ENCODE measurements at places on chromosomes 2 and 18.
A peak's percentile ranks its signal among the peaks of the same experiment; 100 is the strongest.

- no peak for DNase-seq
- no peaks in the 10 kb centered on the region for H3K27me3 ChIP-seq
- H3K4me3 ChIP-seq = no peak overlapping the region
- no peak overlapping the region for H3K27ac ChIP-seq
- no peaks in the 10 kb centered on the region for H3K36me3 ChIP-seq
- H3K4me1 ChIP-seq = no peaks in the 10 kb centered on the region
Measured at GRCh38 chr2:60414495-60415138, 138.8 kb downstream of the BCL11A start.

- peak overlapping the region; percentile 98 for H3K27ac ChIP-seq
- peak; percentile 68 for DNase-seq
- H3K4me1 ChIP-seq = peaks cover 60% of the 10 kb centered on the region
- no peaks in the 10 kb centered on the region for H3K27me3 ChIP-seq
- no peaks in the 10 kb centered on the region for H3K36me3 ChIP-seq
Measured at GRCh38 chr2:218289639-218290315, 2.5 kb downstream of the TMBIM1 start.

GRCh38 chr2:27942612-27943547 lies 52.4 kb downstream of the BABAM2 start:
- H3K27ac ChIP-seq = no peak overlapping the region
- no peaks in the 10 kb centered on the region for H3K36me3 ChIP-seq
- no peak overlapping the region for H3K4me3 ChIP-seq
- DNase-seq = no peak

GRCh38 chr2:237404413-237404812 lies 9.6 kb downstream of the COL6A3 start:
- no peak overlapping the region for H3K4me3 ChIP-seq
- H3K27ac ChIP-seq = no peak overlapping the region
- H3K36me3 ChIP-seq = no peaks in the 10 kb centered on the region
- H3K4me1 ChIP-seq = no peaks in the 10 kb centered on the region

All from kidney (tissue), 22 donors.